ENCODE measurements at places on chromosomes 5 and 9.

- no peaks in the 10 kb centered on the region for H3K36me3 ChIP-seq
- no peaks in the 10 kb centered on the region for H3K27me3 ChIP-seq
These were observed 141.9 kb upstream of the SLC12A2 start for GRCh38 chr5:127941646-127942045.

DNA sequence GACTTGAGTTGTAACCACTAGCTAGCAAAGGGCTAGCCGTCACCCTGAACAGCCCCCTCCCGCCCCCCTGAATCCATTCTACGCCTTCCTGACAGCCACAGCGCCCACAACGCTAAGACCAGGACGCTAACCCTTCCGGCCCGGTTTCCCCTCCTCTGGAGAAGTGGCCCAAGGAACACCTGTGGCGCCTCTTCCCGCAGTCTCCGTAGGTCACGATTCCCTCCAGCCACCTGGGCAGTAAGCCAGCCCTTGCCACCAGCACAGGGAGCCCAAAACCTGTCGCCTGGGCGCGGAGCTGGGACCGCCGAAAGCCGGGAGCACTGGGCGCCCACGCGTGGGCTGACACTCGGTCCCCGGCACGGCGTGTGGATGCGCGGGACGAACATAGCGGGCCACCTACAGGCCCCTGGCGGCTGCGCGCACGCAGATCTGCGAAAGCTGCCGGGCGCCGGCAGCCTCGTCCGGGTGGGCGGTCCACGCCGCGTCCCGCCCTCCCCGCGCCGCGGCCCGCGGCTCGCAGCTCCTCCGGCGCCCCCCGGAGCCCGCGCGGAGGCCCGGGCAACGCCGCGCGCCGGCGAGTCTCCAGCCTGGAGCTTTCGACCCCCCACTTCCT lies 596 bp downstream of the IRF1 start:
- H3K4me1 ChIP-seq = peaks cover 60% of the 10 kb centered on the region
- H3K4me3 ChIP-seq = peak overlapping the region; percentile 90
- peak overlapping the region; percentile 99 for H3K27ac ChIP-seq
- H3K36me3 ChIP-seq = peaks cover 78% of the 10 kb centered on the region

- DNase-seq = no peak
- H3K36me3 ChIP-seq = no peaks in the 10 kb centered on the region
- no peaks in the 10 kb centered on the region for H3K27me3 ChIP-seq
- no peaks in the 10 kb centered on the region for H3K4me1 ChIP-seq
- H3K4me3 ChIP-seq = no peak overlapping the region
These were observed 41.7 kb downstream of the KCNV2 start for GRCh38 chr9:2758898-2759510.

DNA sequence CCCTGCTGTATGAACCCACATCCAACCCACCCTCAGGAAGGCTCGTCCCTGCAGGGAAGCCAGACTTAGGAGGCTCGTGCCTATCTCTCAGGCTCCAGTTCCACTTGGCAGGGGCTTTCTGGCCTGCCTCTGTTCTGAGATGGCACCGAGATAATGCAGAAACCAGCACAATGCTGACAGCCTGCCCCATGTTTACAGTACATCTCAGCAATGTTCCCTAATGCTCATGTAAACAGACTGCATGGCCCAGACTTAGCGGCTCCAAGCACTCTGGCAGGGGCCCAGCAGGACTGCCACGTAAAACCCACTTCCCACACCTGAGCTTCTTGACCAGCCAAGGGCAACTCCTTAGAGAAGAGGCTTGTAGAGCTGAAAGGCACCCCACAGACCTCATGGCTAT lies 499.5 kb upstream of the BRINP1 start:
- DNase-seq = no peak
- H3K4me3 ChIP-seq = no peak overlapping the region
- no peak overlapping the region for H3K27ac ChIP-seq
- H3K36me3 ChIP-seq = no peaks in the 10 kb centered on the region
- H3K4me1 ChIP-seq = no peaks in the 10 kb centered on the region

GRCh38 chr5:101626572-101626971 lies 669.5 kb downstream of the SLCO4C1 start:
- H3K36me3 ChIP-seq = no peaks in the 10 kb centered on the region
- no peak overlapping the region for H3K4me3 ChIP-seq
- no peaks in the 10 kb centered on the region for H3K27me3 ChIP-seq
- no peak for DNase-seq
- no peak overlapping the region for H3K27ac ChIP-seq

DNA sequence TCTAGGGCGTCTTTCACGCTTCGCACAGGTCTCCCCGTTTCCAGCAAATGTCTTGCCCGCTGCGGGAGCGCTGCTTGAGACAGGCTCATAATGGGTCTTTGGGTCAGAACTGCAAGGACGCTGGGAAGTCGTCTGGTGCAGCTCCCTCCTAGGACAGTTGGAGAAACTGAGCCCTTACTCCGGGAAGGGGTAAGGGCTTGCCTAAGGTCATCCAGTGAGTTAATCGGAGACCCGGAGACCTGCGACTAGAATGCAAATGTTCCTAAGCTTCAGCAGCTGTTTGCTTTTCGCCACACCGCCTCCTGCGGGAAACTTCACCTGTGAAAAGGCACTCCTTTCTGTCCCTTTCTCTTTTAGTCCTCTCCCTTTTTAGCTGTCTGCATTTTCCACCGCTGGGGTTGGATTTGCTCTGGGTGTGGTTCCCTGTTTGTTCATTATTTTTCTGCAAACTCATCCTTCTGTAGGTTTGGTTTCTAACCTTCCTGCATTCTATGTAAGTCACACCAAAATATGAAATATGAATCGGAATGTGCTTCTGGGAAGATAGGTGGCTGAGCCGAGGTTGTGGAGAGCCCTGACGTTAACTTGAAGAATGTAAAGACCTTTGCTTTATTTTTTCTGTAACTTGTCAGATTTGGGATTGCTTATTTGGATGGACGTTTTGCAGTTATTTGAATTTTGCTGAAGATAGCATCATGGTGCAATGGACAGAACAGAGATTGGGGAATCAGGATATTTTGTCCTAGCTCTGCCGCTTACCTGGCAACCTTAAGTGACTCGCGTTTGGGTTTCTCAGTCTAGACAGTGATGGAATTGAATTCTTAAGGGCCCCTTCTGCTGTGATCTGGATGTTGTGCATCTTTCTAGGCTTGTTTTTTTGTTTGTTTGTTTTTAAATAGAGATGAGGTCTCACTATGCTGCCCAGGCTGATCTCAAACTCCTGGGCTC lies 909 bp downstream of the SLC36A1 start:
- DNase-seq = no peak
- peaks cover 25% of the 10 kb centered on the region for H3K27me3 ChIP-seq
- peaks cover 7% of the 10 kb centered on the region for H3K36me3 ChIP-seq
- H3K4me1 ChIP-seq = peaks cover 20% of the 10 kb centered on the region

GRCh38 chr9:18333157-18333556 lies 140.8 kb upstream of the ADAMTSL1 start:
- H3K36me3 ChIP-seq = no peaks in the 10 kb centered on the region
- no peak for DNase-seq
- no peak overlapping the region for H3K4me3 ChIP-seq
- no peaks in the 10 kb centered on the region for H3K27me3 ChIP-seq
- H3K4me1 ChIP-seq = no peaks in the 10 kb centered on the region

DNA sequence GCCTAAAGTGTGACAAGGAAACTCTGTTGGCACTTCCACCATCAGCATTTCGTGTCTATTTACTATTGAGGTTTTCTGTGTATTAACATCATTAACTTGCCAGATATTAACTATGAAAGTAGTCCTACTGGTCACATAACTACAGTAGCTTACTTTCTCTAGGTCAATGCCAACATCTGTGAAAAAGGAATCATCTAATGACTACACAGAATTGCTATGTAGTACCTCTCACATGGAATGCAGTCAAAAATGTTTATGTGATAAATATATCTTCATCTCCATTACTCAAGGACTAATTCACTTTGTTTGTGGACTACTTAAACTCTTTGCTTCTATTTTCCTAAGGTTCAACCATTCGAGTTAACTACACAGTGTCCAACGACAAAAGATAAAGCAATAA lies 2.1 kb downstream of the SCAI start:
- H3K27ac ChIP-seq = no peak overlapping the region
- H3K27me3 ChIP-seq = no peaks in the 10 kb centered on the region
- H3K4me1 ChIP-seq = peaks cover 35% of the 10 kb centered on the region
- DNase-seq = no peak
- H3K4me3 ChIP-seq = no peak overlapping the region
- peaks cover 20% of the 10 kb centered on the region for H3K36me3 ChIP-seq

DNA sequence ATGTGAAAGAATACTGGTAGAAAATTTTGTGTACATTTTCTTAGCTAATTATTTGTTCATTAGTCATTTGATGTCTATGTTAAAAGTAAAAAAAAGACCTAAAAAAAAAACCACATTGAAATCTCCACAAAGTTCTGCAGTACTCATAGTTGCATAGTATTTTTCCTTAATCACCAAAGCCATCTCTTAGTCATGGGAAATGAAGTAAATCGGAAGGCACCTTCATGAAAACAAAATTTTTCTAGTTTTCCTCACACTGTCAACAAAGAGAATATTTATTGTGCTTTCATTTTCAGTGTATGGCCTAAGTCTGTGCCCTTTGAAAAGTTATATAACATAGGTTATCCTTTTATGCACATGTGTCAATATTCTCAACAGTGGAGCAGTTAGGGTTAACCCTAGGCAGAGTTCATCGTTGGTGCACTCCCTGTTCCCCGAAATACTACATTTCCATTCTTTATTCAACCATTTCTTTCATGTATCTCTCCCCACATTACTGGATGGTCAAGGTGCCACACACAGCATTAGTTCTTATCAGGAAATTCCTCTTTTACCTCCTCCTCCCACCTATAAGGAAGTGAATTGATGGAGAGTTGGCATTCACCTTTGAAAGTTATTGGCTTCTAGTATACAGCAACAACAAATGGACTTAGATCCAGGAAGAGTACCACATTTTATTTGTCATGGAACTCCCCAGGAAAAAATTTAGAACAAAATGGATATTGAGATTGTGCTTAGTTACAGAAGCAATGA lies 93.1 kb downstream of the NUDT12 start:
- no peaks in the 10 kb centered on the region for H3K36me3 ChIP-seq
- H3K4me1 ChIP-seq = no peaks in the 10 kb centered on the region
- no peak for DNase-seq
- no peak overlapping the region for H3K4me3 ChIP-seq

DNA sequence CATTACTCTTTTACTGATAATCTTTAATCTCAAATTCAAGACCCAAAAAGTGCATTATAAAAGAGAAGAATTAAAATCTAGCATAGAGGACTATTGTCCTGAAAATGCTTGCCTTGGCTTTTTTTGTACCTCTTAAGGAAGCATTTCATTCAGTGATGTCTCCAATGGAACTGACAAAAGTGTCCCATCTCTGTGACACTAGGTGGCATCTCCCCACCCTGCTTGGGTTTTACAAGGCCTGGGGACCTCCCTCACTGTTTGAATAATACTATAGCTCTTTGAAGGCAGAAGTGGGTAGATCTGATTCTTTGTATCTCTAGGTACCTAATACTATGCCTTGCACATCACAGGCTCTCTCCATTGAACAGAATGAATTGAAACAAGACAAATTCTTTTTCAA lies 180.6 kb downstream of the EPB41L4A start:
- no peaks in the 10 kb centered on the region for H3K27me3 ChIP-seq
- DNase-seq = no peak
- H3K4me1 ChIP-seq = no peaks in the 10 kb centered on the region
- H3K4me3 ChIP-seq = no peak overlapping the region
- no peak overlapping the region for H3K27ac ChIP-seq

DNA sequence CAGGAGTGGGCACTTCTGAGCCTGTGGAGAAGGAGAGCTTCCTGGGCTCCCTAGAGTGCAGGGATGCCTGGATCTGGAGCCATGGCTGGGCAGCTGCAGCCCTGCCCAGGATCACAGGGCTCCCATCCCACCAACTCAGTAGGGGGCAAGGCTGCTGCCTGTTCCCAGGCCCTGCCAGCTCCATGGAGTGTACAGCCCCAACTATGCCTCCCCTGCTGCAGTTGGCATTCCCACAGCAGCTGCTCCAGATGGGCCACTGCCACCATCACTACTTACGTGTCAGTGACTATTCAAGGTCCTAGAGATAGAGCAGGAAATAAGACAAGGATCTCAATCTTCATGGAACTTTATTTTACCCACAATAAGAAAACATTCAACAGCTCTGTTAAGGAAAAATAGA lies 107.1 kb upstream of the TNPO1 start:
- no peaks in the 10 kb centered on the region for H3K4me1 ChIP-seq
- no peaks in the 10 kb centered on the region for H3K36me3 ChIP-seq
- DNase-seq = no peak
- no peak overlapping the region for H3K4me3 ChIP-seq
- H3K27me3 ChIP-seq = peaks cover 66% of the 10 kb centered on the region

DNA sequence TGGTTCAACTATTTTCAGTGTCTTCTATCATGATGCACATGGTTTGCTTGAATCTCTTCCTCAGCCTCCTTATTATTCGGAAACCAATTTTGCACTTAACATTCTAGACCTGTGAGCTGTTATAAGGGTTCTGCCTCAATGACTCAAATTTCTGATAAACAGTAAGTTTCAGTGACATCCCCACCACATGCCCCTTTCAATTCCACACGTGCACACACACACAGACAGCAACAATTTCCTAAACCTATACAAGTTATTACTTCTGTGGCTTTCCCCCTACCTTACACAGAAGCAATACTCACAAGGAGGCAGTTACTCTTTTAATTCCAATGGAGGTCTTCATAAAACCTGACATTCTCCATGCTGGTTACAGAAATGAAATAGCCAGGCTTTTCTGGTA lies 102.4 kb downstream of the ELAVL2 start:
- no peaks in the 10 kb centered on the region for H3K36me3 ChIP-seq
- no peak overlapping the region for H3K4me3 ChIP-seq
- no peaks in the 10 kb centered on the region for H3K4me1 ChIP-seq
- DNase-seq = no peak
- no peak overlapping the region for H3K27ac ChIP-seq
- no peaks in the 10 kb centered on the region for H3K27me3 ChIP-seq

DNA sequence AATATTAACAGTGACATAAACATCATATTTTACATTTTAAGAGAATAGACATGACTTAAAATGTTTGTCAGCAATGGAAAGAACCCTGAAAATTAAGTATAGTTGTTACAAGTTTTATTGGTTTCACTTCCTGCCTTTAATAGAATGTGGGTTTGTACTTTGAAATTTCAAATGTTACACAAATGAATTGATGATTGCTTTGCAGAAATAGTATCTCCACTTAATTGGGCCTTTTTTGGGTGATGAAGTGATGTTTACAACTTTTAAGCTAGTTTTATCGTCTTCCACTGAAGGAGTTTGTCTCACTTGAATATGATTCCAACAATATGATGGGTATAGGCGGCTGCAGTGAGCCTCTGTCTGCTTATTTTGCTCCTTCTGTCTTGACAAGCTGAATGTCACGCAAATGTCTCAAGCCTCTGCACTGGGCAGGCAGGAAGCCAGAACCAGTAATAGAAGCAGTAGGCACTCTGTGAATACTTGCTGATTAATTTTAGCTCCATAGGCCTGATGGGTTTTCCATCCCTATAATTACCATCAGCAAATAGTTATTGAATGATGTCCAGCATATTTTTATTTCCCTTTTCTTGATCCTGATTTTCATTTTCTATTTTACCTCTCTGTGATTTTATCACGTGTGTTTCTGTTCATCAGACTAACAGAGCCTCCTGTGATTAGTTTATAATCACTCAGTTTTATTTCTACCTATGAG lies 10.6 kb upstream of the NR3C1 start:
- no peak for DNase-seq
- no peaks in the 10 kb centered on the region for H3K36me3 ChIP-seq
- H3K4me1 ChIP-seq = peaks cover 9% of the 10 kb centered on the region

Data from effector memory CD8-positive, alpha-beta T cell (primary cell).